ENCODE measurements at places on chromosomes 6 and 20.

GRCh38 chr6:127247114-127248096, 19.3 kb upstream of the RNF146 start:
- no peak for DNase-seq

DNA sequence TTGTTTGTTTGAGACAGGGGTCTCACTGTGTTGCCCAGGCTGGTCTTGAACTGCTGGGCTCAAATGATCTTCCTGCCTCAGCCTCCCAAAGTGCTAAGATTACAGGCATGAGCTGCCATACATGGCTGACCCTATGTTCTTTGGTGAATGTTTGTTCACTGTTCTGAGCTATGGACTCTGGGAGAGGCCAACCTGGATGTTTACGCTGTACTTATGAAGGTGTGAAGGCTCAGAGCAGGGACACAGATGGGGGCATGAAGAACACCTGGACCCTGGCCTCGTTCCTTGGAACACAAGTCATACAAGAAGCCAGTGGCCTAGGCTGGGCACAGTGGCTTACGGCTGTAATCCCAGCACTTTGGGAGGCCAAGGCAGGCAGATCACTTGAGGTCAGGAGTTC, 21.1 kb upstream of the CD24 start:
- no peak for DNase-seq

DNA sequence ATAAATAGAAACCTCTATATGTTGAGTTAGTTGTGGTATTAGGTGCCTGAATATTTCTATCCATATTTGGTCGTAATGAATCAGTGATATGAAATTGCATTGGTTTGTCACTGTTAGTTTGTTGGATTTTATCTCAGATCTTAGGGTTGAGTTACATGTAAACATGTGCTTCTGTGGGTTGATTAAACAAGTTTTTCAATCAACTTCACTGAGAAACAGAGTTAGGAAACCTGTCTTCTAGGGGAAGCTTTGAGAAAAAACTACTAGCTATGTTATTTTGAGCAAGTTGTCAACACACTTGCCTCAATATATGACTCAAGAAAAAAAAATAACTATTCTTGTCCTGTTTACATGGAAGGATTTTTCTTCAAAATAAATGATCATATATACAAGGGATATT, 14.8 kb upstream of the ADGB start:
- DNase-seq: no peak

- peak; percentile 74 for DNase-seq
These were observed 66.2 kb upstream of the SNX9 start for GRCh38 chr6:157756708-157757429.

- no peak for DNase-seq
These were observed 476.8 kb upstream of the ADGRB3 start for GRCh38 chr6:68158256-68158655.

GRCh38 chr20:23357767-23358562, 4.0 kb upstream of the GZF1 start:
- DNase-seq: peak; percentile 100

DNA sequence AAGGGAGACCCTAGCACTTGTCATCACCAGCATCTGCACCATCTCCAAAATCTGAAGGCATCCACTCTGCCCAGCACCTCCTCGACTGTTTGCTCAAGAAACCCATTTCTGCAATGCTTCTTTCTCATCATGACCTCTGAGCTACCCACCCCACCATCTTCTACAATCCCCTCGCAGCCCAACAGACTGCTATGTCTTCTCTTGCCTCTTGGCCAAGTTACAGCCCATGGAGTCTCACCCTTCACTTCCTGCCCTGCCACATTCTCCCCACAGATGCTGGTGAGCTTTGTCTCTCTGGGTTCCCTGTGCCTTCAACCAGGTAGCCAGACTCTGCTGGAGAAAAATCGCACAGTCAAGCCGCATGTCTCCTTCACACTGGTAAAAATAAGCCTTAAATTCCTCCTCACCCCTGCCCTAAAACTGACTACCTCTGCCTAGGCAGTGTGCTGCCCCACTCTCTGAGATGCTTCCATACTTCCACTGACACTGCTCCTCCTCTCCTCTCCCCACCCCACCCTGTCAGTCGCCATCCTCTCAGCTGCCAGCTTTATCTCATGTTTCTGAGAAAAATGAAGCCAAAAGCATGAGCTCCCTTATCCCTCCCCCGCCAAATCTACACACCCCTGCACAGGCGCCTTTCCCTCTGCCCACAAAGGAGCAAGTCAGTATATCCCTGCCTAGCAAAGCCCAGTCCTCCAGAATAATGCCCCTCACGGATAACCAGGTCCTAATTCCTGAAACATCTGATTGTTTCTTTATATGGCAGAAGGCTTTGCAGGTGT, 2.3 kb upstream of the TXNDC5 start:
- DNase-seq: no peak

- no peak for DNase-seq
These were observed 124.1 kb upstream of the RPS6KA2 start for GRCh38 chr6:166751051-166751595.

- no peak for DNase-seq
These were observed 21.1 kb downstream of the COL20A1 start for GRCh38 chr20:63314015-63314471.

- DNase-seq: no peak
These were observed 20.0 kb upstream of the PLAGL1 start for GRCh38 chr6:144027932-144028587.

- DNase-seq: no peak
These were observed 18.7 kb upstream of the TRPC4AP start for GRCh38 chr20:35111141-35111888.
